ENCODE measurements at places on chromosomes 13 and 19.

- no peak overlapping the region for H3K4me3 ChIP-seq
- no peaks in the 10 kb centered on the region for H3K4me1 ChIP-seq
- no peaks in the 10 kb centered on the region for H3K27me3 ChIP-seq
- no peak for DNase-seq
Observed at GRCh38 chr13:20442798-20443381, 82.8 kb downstream of the CRYL1 start.

DNA sequence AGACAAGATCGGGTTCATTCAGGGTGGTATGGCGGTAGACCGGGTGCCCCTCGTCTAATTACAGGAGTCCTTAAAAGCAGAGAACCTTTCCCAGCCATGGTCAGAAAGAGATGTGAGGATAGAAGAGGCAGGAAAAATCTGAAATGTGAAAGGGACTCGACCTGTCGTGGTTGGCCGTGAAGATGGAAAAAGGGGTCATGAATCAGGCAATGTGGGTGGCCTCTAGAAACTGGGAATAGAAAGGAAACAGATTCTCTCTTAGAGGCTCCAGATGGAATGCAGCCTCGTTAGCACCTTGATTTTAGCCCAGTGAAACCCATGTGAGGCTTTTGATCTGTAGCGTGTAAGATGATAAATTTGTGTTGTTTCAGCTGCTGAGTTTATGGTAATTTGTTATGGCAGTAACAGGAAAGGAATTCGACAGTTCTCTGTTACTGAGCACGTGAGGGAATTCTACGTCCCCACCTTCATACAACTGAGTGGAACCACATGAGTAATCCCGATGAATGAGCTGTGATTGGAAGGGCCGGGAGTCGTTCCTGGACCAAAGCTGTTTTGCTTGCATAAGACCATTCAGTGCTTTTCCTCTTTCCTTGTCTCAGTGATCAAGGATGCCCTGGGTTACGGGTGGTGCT lies 11.0 kb upstream of the CA11 start:
- peaks cover 6% of the 10 kb centered on the region for H3K4me1 ChIP-seq
- no peaks in the 10 kb centered on the region for H3K36me3 ChIP-seq
- no peak for DNase-seq
- H3K27ac ChIP-seq = no peak overlapping the region

DNA sequence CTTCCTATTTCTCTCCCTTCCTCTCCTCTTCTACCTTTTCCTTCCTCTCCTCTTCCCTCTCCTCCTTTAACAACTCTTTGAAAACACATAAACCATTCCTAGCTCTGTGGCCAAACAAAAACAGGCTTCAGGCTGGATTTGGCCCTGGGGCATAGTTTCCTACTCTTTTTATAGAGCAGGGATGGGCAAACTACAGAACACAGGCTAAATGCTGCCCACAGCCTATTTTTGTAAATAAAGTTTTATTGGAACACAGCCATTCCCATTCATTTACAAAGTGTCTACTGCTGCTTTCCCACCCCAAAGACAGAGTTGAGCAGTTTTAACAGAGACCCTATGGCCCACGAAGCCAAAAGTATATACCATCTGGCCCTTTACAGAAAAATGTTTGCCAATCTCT lies 35.4 kb downstream of the LHFPL6 start:
- no peaks in the 10 kb centered on the region for H3K27me3 ChIP-seq
- H3K36me3 ChIP-seq = peaks cover 2% of the 10 kb centered on the region
- peaks cover 34% of the 10 kb centered on the region for H3K4me1 ChIP-seq
- H3K27ac ChIP-seq = no peak overlapping the region
- no peak overlapping the region for H3K4me3 ChIP-seq

- H3K36me3 ChIP-seq = no peaks in the 10 kb centered on the region
- no peaks in the 10 kb centered on the region for H3K27me3 ChIP-seq
Observed at GRCh38 chr13:44758630-44759383, 182.7 kb upstream of the TSC22D1 start.

DNA sequence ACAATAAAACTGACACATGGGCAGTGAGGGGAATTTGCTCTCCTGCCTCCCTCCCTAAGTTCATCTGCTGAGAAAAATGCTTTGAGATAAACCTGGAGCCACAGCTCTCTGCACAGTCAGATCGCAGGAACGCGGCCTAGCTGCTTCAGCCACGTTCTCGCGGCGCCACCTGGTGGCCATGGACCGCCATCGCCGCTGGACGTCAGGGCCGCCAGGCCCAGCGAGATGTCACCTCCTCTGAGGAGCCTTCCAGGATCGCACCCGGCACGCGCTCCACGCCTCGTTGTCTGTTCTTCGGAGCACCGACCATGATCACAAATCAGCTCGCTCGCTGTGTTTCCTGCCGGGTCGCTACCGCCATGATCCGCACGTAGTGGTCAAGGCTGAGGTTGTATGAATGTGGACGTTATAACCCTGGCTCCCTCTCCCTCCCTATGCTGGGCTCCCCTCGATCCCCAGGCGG lies 20.6 kb upstream of the USP29 start:
- peaks cover 7% of the 10 kb centered on the region for H3K4me1 ChIP-seq
- H3K4me3 ChIP-seq = no peak overlapping the region
- no peak overlapping the region for H3K27ac ChIP-seq
- H3K36me3 ChIP-seq = no peaks in the 10 kb centered on the region
- H3K27me3 ChIP-seq = no peaks in the 10 kb centered on the region

DNA sequence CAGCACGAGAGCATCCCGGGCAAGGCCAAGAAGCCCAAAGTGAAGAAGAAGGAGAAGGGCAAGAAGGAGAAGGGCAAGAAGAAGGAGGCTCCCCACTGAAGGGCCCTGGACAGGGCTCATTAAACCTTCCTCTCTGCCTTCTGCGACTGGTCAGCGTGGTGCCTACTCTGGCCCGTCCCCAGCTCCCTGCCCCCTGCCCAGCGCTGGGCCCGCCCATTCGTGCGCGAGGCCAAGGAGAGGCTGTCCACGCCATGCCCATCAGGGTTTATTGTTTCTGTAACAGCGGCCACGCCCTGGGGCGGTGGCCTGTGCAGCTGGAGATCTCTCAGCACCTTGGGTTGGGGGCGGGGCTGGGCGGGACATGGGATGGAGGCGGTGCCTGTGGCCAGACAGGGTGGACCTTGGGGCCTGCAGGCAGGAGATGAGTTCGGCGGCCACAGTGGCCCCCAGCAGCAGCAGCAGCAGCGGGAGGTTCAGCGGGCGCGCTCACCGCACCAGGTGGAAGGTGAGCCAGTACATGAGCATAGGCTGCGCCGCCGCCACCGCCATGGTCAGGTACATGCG lies 897 bp downstream of the C19orf33 start:
- H3K4me1 ChIP-seq = no peaks in the 10 kb centered on the region
- DNase-seq = no peak
- peaks cover 21% of the 10 kb centered on the region for H3K36me3 ChIP-seq
- no peak overlapping the region for H3K4me3 ChIP-seq
- H3K27ac ChIP-seq = no peak overlapping the region
